ENCODE measurements at places on chromosomes 3 and 15.

GRCh38 chr3:83765956-83766355 lies 1192.8 kb upstream of the CADM2 start:
- no peak for DNase-seq

- no peak for DNase-seq
Observed at GRCh38 chr15:70742928-70743327, 20.4 kb downstream of the UACA start.

- no peak for DNase-seq
Observed at GRCh38 chr3:144948711-144949110, 977.1 kb downstream of the DIPK2A start.

DNA sequence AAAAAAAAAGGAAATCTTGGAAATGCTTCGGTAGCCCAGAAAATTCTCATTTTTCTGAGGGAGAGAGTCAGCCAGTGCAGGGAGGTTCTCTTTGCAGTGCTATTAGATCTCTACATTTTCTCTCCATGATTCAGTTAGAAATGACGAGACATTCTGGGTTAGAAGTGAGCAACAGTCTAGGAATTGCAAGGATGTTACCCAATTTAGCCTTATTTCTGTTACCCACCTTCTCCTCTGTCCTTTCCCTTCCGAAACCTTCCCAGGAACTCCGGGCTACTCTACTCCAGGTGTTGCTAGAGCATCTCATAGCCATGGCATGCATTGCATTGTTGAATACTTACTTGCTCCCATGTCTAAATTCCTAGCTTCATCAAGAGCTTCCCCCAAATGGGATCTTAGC lies 106.8 kb downstream of the EDEM1 start:
- no peak for DNase-seq

GRCh38 chr15:99983171-99983885 lies 250.1 kb upstream of the LYSMD4 start:
- DNase-seq: no peak

GRCh38 chr3:58657571-58658141 lies 8.9 kb downstream of the FAM3D start:
- DNase-seq: no peak

GRCh38 chr3:58173669-58174398 lies 36.9 kb downstream of the DNASE1L3 start:
- peak; percentile 15 for DNase-seq

- no peak for DNase-seq
Observed at GRCh38 chr3:195079636-195080035, 191.3 kb downstream of the XXYLT1 start.

DNA sequence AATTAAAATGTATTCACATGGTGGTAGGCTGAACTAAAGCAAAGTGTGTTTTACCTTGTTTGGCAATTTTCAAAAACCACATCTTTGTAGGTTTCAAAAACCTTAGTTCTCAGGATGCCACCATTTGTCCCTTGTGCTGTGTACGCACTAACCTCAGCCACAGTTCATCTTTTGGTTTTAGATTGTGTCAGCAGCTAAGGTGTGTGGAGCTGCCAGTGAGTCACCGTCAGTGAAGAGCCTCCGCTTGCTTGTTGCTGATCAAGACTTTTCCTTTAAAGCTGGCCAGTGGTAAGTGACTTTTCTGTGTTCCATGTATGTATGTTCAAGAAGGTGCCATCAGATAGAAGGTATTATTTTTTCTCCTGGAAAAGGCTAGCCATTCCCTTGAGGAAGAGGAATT lies 21.1 kb downstream of the OXNAD1 start:
- no peak for DNase-seq

GRCh38 chr15:89383365-89384175 lies 48.9 kb upstream of the POLG start:
- peak; percentile 61 for DNase-seq

DNA sequence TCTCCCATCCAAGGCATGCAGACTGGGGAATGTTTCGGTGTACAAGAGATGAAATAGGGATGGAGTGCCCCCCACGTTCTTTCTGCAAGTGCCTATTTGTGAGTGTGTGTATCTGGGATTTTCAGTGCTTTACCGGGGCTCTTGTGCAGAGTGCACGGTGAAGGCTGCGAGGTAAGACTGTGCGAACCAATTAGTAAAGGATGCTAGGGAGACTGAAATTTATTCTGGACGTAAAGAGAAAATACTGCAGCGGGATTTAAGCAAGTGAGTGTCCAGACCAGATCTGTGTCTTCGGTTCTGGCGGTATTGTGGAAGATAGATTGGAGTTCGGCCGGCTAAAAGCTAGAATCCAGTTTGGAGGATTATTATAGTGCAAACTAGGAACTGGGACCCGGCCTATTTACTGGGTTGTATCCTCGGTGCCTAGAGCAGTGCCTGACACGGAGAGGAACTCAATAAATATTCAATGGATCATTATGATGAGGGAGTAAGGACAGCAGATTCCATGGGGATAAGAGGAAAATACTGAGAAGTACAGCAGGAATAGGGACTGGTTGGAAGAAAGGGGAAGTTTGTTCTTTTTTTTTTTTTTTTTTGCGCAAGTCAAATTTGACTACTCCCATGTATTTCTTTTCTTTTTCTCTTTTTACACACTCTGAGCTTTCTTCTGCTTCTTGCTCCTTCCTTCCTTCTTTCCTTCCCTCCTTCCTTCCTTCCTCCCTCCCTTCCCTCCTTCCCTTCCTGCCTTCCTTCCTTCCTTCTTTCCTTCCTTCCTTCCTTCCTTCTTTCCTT lies 580 bp upstream of the MAGEF1 start:
- no peak for DNase-seq

DNA sequence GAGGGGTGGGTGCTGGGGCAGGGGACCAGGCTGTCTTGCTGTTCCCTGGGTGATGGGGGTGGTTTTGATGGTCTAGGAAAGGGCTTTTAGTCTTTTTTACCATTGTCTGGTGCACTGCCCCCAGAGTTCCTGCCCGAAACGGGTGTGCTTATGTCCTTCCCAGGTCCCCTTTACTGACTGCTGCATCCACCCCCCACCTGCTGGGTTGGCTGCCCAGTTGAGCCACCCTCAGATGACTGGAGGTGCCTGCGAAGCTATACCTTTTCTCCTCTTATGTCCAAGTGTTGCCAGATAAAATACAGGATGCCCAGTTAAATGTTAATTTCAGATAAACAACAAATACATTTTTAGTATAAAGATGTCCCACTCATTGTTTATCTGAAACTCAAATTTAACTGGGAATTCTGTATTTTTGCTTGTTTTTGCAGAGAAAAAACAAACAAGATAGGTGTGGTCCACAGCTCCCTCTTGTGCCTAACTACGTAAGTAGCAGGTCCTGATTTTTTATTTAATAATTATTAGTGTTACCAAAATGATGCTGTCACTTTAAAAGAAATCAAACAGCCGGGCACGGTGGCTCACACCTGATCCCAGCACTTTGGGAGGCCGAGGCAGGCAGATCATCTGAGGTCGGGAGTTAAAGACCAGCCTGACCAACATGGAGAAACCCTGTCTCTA lies 6.1 kb upstream of the RPP14 start:
- no peak for DNase-seq

DNA sequence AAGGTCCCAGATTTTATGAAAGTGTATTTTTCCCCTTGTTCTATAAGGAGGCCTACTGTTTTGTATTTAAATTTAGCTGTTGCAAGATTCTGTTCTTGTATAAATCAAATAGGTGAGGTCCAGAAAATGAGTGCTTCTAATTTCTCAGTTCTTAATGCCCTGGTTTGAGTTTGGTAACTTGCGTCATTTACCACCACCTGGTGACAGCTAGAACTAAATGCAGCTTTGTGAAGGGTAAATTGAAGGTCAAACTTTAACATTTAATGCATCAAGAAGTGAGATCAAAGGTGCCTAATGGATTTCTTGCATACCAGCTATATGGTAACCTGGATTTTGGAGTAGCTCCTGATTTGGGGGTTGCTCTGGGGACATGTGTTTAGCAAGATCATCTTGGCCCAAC lies 50.7 kb upstream of the POLR2M start:
- DNase-seq: no peak
